ENCODE measurements at places on chromosomes 5 and 9.
A peak's percentile ranks its signal among the peaks of the same experiment; 100 is the strongest.

GRCh38 chr5:72596956-72597355 lies 89.7 kb upstream of the ZNF366 start:
- no peak for DNase-seq

- DNase-seq = peak; percentile 46
Observed at GRCh38 chr9:83622939-83623678, at the start of gene IDNK. Gene IDNK, plus strand, starts transcription at chr9:83623143. Its CDS starts 29 bp downstream, at chr9:83623172.

DNA sequence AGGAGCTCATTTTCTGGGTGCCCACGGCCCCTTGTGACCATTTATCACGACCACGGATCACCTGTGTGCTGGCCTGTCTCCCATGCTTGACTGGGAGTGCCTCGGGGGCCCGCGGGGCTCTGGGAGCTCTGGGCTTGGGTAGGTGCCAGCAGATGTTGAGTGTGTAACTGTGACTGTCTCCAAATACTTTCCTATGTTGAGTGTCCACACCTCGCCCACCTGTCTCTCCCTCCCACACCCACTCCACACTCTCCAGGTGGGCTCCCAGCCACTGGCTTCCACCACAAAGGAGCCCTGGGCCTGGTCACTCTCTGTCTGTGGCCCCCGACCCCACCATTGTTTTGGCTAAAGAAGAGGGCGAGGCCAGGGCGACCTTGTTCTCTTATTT lies 196.4 kb downstream of the CDK5RAP2 start:
- no peak for DNase-seq

GRCh38 chr9:116506685-116507084 lies 180.4 kb upstream of the TRIM32 start:
- no peak for DNase-seq

DNA sequence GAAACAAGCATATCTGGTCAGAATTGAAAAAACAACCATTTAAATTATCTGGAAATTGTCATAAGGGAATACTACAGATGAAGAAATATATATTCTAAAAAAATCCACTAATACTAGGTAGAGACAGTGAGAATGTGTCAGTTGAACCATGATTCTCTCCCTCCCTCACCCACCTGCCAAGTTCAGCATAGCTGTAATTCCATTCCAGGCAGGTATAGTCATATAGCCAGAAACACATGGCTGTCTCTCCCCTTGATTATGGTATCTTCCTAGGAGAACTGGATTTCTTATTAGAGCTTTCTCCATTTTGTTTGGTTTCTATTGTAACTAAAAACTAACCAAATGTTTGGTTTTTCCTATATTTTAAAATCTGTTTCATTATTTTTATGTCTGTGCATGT lies 509.2 kb downstream of the CDH10 start:
- DNase-seq = no peak

DNA sequence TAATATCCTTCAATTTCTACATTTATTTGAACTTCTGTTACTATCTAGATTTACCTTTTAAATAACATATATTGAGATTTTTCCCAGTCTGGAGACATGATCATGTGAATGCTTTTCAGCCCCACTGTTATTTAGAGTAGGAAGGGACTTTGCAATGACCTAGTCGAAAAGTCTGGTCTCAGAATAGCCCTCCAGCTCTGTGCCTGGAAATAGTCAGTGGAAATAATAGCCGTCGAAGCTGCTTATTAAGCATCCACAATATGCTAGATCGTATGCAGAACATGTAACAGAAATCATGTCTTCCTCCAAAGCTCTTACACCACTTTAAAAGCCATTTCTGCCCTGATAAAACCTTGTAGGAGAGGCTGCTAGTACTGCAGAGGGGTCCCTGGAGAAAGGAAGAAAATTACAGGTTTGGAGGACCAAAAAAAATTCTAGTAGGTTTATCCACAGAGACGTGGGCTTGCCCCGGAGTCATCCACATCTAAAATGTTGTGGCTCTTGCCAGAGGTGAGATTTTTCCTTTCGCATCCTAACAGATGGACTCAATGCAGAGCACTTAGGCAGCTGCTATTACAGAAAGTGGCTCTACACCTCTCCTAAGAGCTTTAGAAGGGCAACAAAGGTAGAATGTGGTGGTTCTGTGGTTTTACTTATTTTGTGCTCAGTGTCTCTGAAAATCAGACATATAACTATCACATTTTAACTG lies 2.5 kb upstream of the FGF1 start:
- no peak for DNase-seq

GRCh38 chr5:52073993-52074689 lies 690.9 kb downstream of the ISL1 start:
- no peak for DNase-seq

- no peak for DNase-seq
Observed at GRCh38 chr5:5363045-5363444, 59.4 kb upstream of the ICE1 start.

GRCh38 chr9:84146893-84147710 lies 166.5 kb downstream of the RMI1 start:
- no peak for DNase-seq

DNA sequence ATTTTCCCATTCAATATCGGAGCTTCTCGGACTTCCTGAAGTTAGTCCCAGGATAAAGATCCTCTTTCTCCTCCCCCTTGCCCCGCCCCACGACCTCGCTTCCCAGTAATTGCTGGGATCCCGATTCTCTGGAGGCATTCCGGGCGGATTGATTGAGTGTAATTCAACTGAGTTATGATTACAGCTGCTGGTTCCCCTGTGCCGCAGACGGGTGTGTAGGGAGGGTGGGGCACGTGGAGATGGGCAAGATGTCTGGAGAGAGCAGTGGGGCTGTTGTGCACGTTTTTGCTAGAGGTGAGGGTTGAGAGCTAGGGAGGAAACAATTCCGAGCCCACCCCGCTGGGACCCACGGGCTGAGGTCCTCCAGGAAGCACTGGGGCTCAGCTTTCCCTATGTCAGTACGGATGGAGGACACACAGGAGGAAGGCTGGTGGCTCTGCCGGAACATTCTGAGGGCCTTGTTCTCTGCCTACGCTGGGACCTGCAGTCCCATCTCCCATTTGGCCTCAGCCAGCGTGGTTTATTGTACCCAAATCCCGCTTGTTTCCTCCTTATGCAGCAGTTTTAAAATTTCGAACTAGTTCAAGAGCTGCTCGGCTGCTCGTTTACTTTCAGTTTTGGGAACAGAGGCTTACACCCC lies 2.4 kb upstream of the DMRT2 start:
- DNase-seq = no peak

DNA sequence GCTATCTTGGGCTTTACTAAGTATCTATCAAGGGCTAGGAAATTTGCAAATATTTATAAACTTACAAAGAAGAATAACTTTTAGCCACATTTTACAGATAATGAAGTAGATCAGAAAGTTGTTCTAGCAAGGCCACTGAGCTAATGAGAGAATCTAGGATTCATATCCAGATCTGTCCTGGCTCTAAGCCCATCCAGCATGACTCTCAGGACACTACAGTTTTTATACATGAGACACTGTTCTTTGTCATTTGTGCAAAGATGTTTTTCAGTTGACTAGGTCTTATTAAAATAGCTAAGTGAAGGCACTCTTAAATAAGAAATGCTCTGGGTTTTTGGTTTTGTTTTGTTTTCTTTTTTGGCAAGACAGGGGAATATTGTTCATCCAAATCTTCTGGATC lies 273.1 kb downstream of the GABRB2 start:
- DNase-seq = no peak

DNA sequence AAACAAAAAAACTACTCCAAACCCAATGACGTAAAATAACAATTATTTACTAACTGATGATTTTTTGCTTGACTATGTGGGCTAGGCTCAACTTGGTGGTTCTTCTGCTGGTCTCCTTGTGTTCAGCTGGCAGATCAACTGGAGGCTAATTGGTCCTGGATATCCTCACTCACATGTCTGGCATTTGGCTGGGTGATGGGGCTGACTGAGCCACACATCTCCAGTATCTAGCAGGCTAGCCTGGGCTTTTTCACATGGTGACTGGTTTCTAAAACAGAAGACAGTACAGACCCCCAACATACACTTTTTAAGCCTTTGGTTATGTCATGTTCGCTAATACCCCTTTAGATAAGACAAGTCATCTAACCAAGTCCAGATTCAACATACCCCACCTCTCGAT lies 104.7 kb upstream of the PRRC1 start:
- no peak for DNase-seq

- no peak for DNase-seq
Observed at GRCh38 chr9:36922548-36922947, 111.5 kb downstream of the PAX5 start.

DNA sequence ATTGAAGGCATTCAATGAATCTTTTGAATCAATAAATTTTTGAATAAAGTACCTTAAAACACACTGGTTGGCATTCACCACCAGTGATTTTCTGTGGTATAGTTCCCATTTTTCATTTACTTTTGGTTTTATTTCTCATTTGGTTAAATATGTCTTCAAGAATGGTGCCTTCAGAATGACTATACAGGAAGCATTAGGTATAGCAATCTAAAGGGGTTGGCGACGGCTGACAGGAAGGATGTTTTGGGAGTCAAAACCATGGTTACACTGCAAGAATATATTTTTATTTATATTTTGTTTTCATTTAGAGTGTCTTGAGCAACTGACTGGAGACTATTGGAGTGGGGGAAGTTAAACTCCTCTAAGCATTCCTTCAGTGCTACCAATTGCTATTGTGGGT lies 235.7 kb downstream of the HTR1A start:
- DNase-seq = no peak

- DNase-seq = no peak
Observed at GRCh38 chr5:113246361-113246870, 188.4 kb downstream of the TSSK1B start.

DNA sequence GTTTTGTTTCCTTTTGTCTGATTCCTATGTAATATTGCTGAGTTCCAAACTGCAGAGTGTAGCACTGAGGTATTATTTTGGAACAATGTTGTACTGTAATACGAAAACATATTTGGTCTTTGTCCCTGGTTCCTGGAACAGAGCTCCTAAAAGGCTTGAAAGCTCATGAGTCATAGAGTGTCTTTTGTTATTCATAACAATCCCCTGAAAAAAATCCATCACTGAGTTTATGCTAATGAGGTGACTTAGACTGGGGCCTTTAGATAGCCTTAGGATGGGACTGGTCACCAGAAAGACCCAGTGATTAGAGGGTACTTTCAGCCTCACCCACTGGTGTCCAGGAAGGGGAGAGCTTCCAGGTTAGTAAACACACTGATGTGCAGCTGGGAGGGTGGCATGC lies 132.7 kb upstream of the POU5F2 start:
- no peak for DNase-seq

DNA sequence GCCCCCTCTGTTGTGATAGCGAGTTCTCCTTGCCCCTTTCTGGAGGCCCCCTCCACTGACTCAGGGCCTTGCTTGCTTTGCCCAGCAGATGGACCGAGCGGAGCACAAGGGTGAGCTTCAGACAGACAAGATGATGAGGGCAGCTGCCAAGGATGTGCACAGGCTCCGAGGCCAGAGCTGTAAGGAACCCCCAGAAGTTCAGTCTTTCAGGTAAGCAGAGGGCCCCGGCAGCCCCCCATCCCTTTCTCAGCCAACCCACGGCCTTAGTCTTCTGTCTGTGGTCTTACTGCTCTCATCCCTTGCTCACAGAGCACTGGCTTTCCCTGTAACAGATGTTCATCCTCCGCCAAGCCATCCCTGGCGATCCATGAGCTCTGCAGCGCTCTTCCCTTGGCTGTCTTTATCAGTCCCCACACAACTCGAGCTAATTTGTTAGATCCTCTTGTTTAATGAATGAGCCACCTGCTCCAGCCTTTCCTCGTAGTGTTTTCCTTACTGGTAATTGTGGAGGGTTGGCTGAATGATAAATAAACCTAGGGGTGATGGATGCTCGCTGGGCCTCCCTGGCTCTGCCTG lies 18.4 kb upstream of the RARS1 start:
- DNase-seq = no peak

- DNase-seq = no peak
Observed at GRCh38 chr9:112836394-112836793, 54.3 kb downstream of the SLC46A2 start.

- DNase-seq = no peak
Observed at GRCh38 chr5:150989695-150990094, 30.7 kb upstream of the GPX3 start.

GRCh38 chr5:110727025-110727314 lies 499 bp upstream of the TMEM232 start:
- no peak for DNase-seq

- DNase-seq = no peak
Observed at GRCh38 chr9:89919171-89919681, 314.4 kb downstream of the GADD45G start.

GRCh38 chr5:130096483-130096882 lies 192.2 kb downstream of the CHSY3 start:
- no peak for DNase-seq

GRCh38 chr5:172920447-172920849 lies 38.8 kb upstream of the RPL26L1 start:
- DNase-seq = no peak

DNA sequence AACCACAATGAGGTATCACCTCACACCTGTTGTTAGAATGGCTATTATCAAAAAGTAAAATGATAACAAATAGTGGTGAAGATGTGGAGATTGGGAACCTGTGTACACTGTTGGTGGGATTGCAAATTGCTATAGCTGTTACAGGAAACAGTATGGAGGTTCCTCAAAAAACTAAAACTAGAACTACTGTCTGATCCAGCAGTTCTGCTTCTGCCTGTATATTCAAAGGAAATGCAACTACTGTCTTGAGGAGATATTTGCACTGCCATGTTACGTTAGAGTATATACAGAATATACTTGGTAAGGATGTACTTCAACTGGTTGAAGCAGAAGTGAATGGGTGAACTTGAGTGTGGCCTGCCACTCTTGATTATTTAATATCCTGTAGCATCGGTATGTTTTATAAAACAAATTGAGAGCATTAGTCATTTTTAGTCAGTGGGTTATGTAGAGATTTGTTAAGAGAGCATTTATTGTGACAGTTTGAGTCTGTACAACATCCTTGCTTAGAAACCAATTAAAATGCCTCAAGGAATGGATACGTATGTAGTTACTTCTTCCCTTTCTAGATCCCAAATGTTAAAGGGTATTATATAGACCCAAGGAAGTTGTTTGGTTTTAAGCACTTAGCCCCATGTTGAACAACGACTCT lies 37.5 kb downstream of the ZCCHC7 start:
- no peak for DNase-seq

- no peak for DNase-seq
Observed at GRCh38 chr5:111172504-111172903, 51.7 kb upstream of the CAMK4 start.

DNA sequence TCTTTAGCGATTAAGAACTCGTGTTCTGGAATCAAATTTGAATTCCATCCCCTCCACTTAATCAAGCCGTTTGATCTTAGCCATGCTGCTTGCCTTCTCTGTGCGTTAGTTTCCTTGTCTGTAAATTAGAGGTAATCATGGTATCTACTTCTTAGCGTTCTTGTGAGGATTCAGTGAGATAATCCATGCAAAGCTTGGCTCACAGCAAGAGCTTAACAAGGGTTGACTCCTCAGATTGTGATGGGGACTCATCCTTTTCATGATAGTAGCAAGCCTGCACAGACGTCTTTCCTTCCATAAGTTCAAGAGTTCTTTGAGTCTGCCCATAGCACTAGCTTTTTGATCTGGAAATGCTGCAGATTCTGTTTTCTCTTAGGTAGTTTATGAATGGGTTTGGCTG lies 72.8 kb downstream of the TRIO start:
- DNase-seq = no peak

- no peak for DNase-seq
Observed at GRCh38 chr5:142846406-142846805, 76.2 kb downstream of the ARHGAP26 start.

All from activated gamma-delta T cell (primary cell).